ENCODE measurements at places on chromosomes 13 and 19.

- DNase-seq: no peak
These were observed 5.1 kb upstream of the SIGLEC7 start for GRCh38 chr19:51136851-51137551.

- DNase-seq: no peak
These were observed 100.7 kb upstream of the FNDC3A start for GRCh38 chr13:48875047-48875446.

DNA sequence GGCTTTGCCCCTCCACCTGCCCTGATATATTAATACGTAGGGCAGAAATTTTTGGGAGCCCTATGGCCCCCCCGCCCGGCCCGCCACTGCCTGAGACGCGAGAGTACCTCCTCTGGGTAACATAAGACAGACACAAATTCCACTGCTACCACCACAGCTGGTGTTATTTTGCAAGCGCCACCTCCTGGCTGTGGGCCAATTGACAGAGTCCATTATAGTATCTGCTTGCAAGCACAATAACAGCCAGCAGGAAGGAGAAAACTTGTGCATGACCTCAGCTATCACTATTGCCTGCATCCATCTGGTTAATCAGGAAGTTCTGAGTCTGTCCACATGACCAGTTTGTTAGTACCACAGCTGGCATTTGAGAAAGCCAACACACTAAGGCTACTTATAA, 25.3 kb upstream of the OR10H2 start:
- DNase-seq: peak; percentile 74

GRCh38 chr13:37956536-37956935, 87.0 kb upstream of the TRPC4 start:
- DNase-seq: no peak

DNA sequence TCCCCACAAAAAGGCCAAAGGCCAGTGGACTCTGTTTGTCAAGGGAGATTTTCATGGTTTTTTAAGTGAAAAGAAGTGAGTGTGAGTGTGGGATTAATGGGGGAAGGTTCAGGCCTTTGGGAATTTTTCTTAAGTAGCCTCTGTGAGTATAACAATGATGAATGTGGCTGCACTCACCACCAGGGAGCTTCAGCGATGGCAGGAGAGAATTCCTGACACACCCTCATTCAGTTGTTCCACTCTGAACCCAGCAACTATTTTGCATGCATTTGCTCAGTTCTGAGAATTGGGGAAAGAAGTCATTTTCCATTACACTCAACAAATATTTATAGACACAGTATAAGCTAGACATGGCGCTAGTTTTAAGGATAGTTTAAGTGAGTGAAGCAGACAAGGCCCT, 117.9 kb downstream of the CCNA1 start:
- no peak for DNase-seq
